ENCODE measurements at places on chromosomes 4 and X.
A peak's percentile ranks its signal among the peaks of the same experiment; 100 is the strongest.

DNA sequence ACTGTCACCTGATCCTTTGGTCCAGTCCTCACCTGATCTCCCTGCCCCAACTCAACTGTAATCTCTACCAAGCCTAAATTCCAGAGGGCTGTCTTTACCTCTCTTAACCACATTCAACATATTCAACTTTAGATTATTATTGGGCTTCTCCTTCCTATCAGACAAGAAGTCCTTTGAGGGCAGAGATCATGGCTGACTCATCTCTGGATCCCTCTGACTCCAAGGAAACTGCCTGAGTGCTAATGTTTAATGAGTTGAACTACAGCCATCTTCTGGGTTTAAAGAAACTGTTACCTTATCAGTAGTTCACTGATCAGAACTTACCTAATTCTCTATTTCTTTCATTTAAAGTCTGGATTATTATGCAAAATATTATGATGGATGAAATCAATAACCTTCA lies 135.7 kb downstream of the GPC3 start:
- no peak for DNase-seq

DNA sequence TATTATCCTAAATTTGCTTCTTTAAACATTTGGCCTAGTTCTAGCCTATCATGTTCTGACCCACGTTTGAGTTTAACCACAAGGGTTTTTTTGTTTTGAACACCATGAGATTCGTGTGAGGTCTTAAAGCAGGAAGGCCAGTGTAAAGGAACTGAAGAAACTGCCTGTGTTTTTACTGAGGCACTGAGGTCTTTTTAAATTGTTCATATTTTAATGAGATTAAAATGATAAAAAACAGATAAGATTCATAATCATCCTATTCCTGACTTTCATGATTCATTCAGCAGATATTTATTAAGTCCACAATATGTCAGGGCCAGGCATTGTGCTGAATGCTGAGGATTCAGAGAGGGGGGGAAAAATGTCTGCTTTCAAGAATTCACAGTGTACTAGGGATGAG lies 3.2 kb downstream of the RPS6KA3 start:
- DNase-seq, result no peak

- no peak for DNase-seq
Observed at GRCh38 chrX:143853488-143853887, 30.4 kb upstream of the UBE2NL start.

GRCh38 chr4:75495476-75495875 lies 18.7 kb downstream of the RCHY1 start:
- no peak for DNase-seq

GRCh38 chr4:158895797-158896576 lies 127.2 kb downstream of the FNIP2 start:
- DNase-seq, result no peak

DNA sequence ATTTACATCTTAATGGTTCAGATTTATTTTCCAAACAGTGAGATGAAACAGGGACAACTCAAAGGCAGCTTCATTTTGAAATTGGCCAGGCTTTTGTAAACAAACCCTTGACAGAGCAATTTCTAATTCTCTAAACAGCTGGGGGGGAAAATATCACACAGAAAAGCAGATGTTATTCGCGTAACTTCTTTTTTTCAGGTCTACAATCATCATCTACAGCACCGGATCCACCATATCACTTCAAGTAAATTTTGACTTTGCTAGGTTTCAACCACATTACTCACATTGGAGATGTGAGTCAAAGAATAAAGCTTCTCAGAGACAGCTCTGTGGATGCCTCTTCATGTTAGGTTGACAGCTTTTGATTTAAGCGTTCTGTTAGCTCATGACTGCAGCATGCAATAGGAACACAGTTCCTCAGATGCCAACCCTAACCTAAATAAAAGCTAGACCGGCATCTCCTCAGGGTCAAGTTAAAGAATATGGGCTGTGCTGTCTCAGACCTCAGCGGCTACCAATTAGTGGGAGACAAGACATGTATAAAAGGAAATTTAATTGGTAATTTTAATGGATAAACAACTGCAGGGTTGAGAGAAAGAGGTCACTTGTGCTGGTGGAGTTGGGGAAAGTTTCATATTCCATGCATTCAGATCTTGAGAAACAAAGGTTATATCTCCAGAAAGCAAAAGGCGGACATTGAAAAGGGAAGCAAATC lies 26.8 kb downstream of the AMELX start:
- no peak for DNase-seq

DNA sequence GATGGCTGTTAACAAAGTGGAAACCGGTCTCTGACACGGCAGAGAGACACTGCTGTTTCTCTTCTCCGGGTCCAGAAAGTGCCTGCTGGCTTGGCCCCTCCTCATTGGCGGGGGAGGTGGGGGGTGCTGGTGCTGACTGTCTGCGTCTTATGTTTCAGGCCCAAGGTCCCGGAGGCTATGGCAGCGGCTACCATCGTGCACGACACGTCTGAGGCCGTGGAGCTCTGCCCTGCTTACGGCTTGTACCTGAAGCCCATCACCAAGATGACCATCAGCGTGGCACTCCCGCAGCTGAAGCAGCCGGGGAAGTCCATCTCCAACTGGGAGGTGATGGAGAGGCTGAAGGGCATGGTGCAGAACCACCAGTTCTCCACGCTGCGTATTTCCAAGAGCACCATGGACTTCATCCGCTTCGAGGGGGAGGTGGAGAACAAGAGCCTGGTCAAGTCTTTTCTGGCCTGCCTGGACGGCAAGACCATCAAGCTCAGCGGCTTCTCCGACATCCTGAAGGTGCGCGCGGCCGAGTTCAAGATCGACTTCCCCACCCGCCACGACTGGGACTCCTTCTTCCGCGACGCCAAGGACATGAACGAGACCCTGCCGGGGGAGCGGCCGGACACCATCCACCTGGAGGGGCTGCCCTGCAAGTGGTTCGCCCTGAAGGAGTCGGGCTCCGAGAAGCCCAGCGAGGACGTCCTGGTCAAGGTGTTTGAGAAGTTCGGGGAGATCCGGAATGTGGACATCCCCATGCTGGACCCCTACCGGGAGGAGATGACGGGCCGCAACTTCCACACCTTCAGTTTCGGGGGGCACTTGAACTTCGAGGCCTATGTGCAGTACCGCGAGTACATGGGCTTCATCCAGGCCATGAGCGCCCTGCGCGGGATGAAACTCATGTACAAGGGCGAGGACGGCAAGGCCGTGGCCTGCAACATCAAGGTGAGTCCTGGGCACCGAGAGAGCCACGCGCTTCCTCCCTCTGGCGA lies 2.2 kb downstream of the AKAP17A start:
- DNase-seq, result no peak

GRCh38 chr4:42371305-42372252 lies 25.7 kb upstream of the SHISA3 start:
- peak; percentile 5 for DNase-seq

DNA sequence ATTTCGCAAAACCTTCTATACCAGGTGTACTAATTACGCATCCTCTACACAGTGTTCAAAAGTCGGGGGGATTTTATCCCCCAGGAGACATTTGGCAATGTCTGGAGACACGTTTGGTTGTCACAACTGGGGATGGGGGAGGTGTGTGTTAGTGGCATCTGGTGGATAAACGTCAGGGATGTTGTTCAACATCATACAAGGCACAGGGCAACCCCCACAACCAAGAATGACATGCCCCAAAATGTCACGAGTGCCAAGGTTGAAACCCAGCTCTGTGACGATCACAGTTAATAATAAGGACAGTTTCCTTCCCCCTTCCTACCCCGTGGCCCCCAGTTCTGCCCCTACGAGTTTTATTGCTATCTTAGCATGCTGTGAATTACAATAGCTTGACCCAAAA lies 15.9 kb upstream of the SEL1L3 start:
- no peak for DNase-seq

GRCh38 chr4:90780193-90780592 lies 653.0 kb downstream of the CCSER1 start:
- no peak for DNase-seq

DNA sequence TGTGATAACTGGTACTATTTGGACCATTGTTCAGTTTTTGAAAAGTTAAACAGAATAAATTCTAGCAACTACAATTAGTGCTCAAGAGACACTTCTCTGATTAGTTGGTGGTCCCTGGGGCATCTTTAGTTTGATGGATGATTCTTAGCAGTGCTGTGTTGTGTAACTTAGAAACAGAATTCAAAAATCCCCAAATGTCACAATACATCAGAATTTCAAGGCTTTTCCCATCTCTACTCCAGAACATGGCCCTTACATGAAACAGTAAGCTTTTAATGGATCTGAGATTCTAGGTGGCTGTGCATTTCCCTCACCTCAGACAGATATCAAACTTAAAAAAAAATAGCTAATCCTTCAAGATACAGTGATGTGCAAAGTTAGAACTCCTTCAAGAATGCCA lies 104.4 kb upstream of the CXCL13 start:
- no peak for DNase-seq

GRCh38 chr4:67091673-67092072 lies 453.6 kb downstream of the CENPC start:
- no peak for DNase-seq

DNA sequence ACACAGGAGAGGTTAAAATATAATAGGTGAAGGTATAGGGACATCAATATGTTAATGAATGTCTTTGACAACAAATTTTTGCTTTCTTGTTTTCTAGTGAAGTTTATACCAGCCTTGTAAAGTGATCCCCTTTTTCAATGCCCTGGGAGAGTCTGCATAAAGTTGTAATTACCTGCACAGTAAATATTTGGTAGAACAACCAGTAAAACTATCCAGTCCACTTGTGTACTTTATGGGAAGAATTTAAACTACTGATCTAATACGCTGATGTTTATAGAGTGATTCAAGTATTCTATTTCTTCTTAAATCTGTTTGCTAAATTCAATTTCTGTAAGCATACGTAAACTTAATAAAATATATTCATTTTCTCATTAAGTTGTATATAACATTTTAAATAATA lies 103.3 kb downstream of the GPM6A start:
- no peak for DNase-seq

DNA sequence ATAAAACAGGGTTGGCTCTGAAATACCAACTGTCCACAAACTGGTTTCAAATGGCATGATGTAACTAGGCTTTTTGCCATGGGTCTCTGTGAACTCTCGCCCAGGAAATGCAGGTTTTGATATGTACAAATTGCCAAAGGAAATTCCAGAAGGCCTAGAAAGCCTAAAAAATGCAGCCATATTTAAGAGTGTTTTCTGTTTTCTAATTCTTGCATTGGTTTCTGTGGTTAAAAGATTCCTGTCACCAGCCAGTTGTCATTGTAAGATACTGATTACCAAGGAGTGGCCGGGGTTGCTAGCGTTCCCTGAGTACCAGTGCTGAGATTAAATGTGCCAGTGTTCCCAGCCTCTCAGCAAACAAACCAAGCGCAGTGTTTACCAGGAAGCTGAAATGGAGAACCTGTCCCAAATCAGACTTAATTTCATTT lies 53.9 kb upstream of the SORBS2 start:
- no peak for DNase-seq

- peak; percentile 80 for DNase-seq
Observed at GRCh38 chr4:128831531-128832242, 22.2 kb downstream of the JADE1 start.

GRCh38 chrX:34849371-34849770 lies 93.2 kb upstream of the FAM47B start:
- no peak for DNase-seq

DNA sequence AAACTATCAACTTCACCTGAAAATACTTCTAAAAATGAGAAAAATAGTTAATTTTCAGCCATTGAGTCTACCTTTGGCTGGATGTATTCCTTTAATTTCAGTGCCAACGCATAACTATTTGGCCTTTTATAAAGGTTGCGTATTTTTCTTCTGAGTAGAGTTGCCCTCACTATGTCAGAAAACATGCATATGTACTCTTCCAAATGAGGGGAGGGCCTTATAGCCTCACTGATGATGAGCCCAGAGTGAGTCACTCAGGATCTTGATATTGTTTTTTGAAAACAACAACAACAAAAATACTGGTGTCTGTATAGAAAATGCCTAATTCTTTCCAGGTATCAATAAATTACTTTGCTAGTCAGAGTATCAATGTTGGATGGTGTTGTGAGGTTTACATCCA lies 349.3 kb downstream of the FBXO8 start:
- DNase-seq, result no peak
